Retina (tissue), 1 donor: ENCODE measurements at places on chromosomes 2 and 18.

- no peak for DNase-seq
These were observed 66.2 kb downstream of the CYP26B1 start for GRCh38 chr2:72081451-72081850.

- no peak for DNase-seq
These were observed 417.6 kb downstream of the SUCLG1 start for GRCh38 chr2:84041506-84041905.

GRCh38 chr2:197786010-197786877 is 1.1 kb upstream of the BOLL start:
- peak; percentile 77 for DNase-seq

- no peak for DNase-seq
These were observed 215.3 kb downstream of the SEPTIN10 start for GRCh38 chr2:109398366-109399015.

DNA sequence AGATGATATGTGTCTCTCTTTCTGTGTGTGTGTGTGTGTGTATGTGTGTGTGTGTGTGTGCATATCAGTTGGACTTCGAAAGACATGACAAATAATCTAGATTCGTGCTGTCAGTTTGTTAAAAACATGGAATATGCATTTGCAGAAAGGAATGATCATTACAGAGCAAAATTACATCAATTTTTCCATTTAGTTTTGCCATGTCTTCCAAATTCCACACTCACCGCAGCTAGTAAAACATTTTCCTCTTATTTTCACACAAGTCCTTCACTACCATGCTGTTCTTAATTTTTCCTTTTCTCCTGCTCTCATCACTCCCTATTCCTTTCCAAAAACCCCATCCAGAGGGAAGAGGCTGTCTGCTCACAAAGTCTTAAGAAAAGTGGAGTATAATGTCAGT is 1191.4 kb upstream of the SLC39A10 start:
- no peak for DNase-seq

DNA sequence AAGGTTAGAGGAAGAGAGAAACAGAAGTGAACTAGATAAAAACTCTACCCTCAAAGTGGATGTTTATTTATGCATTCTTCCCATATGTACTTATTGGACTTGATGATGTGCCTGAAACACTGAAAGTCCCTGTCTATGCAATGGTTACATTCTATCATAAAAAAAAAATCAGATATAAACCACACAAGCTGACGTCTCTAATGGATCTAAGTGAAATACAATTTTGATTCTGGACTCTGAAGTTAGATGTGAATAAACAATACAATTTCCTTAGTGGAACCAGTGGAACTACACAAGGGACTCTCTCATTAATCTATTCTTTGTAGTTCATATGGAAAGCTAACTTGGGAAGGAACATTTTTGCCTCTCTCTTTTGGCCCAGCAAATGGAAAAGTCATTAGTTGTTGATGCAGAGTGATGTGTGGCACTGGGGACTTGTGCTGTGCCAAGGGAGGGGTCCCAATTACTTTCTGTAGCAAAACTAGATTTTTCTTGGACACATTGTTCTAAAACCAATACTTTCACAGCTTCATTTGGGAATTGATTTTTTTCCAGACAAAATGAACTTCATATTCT is 376.8 kb downstream of the TRIB2 start:
- DNase-seq: no peak
